ENCODE measurements at places on chromosomes 12 and 14. TPM values are rescaled to one million over a fixed set of nuclear protein-coding genes. Genes with fewer than 3 reads are reported as not detected.

CPNE6 gene
- total RNA-seq: not detected

GRCh38 chr14:23646648-23647549 lies 10.7 kb downstream of the DHRS2 start:
- DNase-seq: no peak

SLC25A47 gene
- not detected for total RNA-seq

- peak; percentile 72 for DNase-seq
Measured at GRCh38 chr12:57740656-57741412, 2.3 kb upstream of the AGAP2 start.

DNA sequence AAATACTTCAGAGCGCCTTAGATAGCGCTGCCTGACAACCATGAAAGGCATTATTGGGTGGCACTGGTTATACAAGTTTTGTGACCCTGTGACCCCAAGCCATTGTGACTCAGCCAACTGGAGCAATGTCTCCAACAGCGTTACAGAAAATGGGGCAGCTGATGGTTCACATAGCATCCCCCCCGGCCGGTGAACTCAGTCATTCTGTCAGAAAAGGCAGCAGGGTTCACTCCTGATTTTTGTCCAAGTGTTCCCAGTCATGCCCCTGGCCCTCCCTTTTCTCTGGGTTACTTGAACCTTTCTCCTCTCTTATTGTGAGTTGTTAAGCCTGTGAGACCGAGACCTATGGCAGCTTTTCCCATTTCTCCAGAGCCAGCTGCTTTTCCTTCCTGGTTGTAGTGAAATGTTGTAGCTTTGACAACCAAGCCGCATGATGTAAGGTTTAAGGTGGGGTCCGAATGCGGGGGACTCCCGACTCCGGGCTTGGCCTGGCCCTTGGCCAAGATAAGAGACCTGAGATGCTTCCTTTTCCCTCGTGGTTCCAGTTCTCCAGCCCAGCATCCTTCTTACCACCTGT lies 22.0 kb downstream of the CD9 start:
- no peak for DNase-seq

GRCh38 chr14:51079085-51079484 lies 15.8 kb downstream of the TRIM9 start:
- DNase-seq: no peak

DNA sequence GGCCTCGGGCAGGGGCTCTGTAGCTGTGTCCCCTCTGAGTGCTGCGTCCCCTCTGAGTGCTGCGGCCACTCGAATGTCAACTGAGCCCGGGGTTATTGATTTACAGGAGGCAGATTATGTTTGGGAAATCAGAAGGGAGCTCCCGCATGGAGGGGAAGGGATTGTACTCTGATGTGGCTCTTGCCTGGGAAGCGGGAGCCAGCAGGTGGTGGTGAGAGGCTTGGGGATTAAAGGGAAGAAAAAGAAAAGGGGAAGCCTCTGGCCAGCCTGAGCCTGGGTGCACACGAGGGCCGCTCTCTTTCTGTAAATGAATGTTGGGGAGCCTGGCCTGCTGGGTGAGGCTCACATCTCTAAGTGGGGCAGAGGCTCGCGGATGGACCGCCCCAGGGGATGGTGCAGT lies 143.7 kb downstream of the AACS start:
- DNase-seq: no peak

- no peak for DNase-seq
Measured at GRCh38 chr12:29131539-29131938, 17.5 kb upstream of the FAR2 start.

CIPC gene
- total RNA-seq: 8.2 TPM

DNA sequence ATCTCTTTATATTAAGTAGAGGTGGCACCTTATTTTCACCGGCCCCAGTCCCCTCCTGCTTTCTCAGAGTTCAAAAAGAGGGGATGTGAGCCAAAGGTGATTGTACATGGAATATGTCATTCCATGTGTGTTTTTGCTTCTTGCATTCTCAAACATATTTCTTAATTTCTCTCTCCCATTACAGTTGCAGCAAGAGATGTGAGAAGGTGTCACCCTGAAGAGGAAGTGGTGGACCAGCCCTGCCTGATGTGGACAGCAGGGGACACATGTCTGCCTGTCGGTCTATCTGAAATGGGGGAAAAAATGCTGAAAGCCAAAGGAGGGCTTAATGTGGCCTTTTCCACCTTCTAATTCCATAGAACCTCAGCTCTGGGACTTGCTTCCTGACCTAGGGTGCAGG lies 1.9 kb upstream of the FOXN3 start:
- peak; percentile 44 for DNase-seq

- no peak for DNase-seq
Measured at GRCh38 chr12:102956738-102957327, 641 bp upstream of the ASCL1 start.

VASH1 gene
- 7.3 TPM for total RNA-seq

GRCh38 chr14:70858641-70859040 lies 48.6 kb upstream of the PCNX1 start:
- no peak for DNase-seq

GRCh38 chr12:93663006-93663728 lies 14.0 kb upstream of the CRADD start:
- DNase-seq: no peak

ATG14 gene
- total RNA-seq: 19.9 TPM

NPFF gene
- total RNA-seq: not detected

GRCh38 chr12:69655616-69656340 lies 43.3 kb downstream of the BEST3 start:
- no peak for DNase-seq

LTBR gene
- 0.67 TPM for total RNA-seq

GRCh38 chr14:24665440-24665991 lies 31.5 kb upstream of the GZMB start:
- DNase-seq: no peak

IFNG-AS1 gene
- total RNA-seq: 1.1 TPM

DNA sequence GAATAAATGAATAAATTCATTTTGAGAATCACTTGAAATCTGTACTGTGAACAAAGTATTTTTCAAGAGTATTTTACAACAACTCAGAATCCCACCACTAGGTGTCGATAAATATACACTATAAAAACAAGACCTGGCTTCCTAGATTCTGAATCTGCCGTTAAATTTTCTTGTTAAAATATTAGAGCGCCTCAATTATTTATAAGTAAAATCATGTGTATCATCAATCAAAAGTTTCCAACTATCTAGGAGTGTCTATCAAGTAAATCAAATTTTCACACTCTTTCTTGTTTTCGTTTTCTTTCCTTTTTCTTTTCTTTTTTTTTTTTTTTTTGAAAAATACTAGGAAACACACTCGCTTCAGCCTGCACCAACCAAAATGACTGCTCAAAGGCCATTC lies 179.2 kb upstream of the DCN start:
- no peak for DNase-seq

GRCh38 chr12:119802472-119802871 lies 74.6 kb downstream of the CIT start:
- no peak for DNase-seq

UNC119B gene
- total RNA-seq: 10.7 TPM

DNA sequence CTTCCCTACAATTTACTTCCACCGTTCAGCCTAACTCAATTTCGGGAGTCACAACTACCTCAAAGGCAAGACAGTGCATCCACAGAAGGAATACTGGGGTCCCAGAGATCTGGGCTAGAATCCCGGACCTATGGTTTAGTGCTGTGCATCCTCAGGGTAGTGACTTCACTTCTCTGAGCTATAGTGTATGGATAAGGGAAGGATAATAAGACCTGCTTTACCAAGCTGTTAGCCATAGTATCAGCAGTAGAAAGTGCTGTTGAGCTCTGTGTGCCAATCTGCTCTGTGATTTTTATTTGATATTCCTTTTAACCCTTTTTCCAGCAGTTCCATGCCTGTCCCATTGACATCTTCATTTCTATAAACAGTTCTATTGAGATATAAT lies 1044.3 kb downstream of the BCL11B start:
- DNase-seq: no peak

GRCh38 chr12:5912011-5912410 lies 33.0 kb downstream of the ANO2 start:
- no peak for DNase-seq

Measured in CD4-positive, alpha-beta T cell (primary cell).